ENCODE measurements at places on chromosomes 2 and 18. TPM values are rescaled to one million over a fixed set of nuclear protein-coding genes. Genes with fewer than 3 reads are reported as not detected.

The ARPC2 gene
- total RNA-seq = 374 TPM

The IL36G gene
- total RNA-seq = not detected

The ERLEC1 gene
- total RNA-seq = 97.9 TPM

The YES1 gene
- 173 TPM for total RNA-seq

The CASP10 gene
- total RNA-seq = 10.6 TPM

The TNFRSF11A gene
- 1.4 TPM for total RNA-seq

The PUS10 gene
- 10.9 TPM for total RNA-seq

The TTR gene
- not detected for total RNA-seq

The AQP12A gene
- not detected for total RNA-seq

The RSAD2 gene
- total RNA-seq = 0.20 TPM

The TCF23 gene
- total RNA-seq = not detected

The TMEM182 gene
- 3.3 TPM for total RNA-seq

Data from renal cortical epithelial cell (primary cell).